ENCODE measurements at places on chromosomes 13 and 19.

DNA sequence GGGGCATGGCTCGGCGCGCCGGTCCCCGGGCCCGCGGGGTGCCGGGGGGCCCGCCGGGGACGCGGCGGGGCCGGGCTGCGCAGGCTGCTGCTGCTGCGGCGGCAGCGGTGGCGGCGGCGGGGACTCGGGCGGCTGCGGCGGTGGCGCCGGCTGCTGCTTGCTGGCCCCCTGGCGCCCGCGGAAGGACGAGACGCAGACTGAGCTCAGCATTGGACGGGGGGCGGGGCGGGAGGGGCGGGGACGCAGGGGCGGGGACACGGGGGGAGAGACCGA, 368 bp downstream of the KCNC3 start:
- no peak for DNase-seq

DNA sequence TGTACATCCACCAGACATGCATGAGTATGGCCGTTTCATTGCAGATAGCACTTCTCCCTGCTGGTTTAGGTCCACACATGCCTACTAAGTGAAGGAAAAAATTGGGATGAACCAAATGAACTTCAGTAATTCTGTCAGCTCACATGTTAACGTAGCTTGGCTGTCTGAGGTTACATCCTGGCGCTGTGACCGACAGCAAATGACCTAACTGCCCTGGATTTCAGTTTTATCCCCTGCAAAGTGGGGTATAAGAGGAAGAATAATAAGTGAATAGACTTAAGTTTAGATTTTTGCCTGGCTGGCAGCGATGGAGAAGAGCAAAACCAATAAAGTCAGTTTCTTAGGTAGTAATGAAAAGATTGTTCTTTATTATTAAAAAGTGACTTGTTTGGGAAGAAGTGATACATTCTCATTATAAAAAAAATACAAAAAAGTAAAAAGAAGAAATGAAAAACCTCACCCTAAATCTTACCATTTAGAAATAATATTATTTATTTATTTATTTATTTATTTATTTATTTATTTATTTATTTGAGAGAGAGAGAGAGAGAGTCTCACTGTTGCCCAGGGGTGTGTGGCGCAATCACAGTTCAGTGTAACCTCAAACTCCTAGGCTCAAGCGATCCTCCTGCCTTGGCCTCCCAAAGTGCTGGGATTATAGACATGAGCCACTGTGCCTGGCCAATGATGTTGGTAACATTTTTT, 4.2 kb upstream of the RNF113B start:
- no peak for DNase-seq

DNA sequence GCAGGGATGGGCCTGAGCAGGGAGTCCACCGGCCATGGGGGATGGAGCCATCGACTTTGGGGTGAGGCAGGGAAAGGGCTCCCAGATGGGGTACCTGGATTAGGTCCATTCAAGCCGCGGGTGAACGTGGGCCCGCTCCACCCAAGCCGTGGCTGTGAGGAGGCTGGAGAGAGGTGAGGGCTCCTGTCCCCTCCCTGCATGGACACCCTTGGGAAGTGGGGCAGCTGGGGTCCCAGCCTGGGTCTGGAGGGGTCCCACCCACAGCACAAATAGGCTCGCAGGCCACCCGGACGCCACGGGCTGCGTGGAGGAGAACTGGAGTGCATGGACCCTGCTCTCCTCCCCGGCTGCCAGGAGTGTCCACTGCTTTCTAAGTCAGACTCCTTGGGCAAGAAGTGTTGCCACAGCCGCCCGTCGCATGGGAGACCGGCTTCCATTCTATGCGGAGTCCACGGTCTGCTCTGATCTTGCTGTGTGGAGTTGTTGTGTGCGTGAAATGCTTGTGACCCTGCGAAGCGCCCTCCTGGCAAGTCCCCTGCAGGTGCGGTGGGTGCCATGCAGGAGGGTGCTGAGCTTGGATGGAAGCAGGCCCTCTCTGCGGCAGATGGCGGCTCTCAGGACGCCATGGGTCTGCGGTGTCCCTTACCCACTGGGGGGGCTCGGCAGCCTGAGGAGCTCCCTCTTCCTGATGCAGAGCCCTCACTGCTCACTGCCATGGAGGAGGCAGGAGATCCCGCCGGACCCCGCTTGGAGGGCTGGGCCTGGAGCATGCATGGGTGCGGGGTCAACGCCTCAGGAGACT, 2.0 kb downstream of the DAZAP1 start:
- no peak for DNase-seq

GRCh38 chr19:30546332-30546731, 174.1 kb downstream of the ZNF536 start:
- no peak for DNase-seq

DNA sequence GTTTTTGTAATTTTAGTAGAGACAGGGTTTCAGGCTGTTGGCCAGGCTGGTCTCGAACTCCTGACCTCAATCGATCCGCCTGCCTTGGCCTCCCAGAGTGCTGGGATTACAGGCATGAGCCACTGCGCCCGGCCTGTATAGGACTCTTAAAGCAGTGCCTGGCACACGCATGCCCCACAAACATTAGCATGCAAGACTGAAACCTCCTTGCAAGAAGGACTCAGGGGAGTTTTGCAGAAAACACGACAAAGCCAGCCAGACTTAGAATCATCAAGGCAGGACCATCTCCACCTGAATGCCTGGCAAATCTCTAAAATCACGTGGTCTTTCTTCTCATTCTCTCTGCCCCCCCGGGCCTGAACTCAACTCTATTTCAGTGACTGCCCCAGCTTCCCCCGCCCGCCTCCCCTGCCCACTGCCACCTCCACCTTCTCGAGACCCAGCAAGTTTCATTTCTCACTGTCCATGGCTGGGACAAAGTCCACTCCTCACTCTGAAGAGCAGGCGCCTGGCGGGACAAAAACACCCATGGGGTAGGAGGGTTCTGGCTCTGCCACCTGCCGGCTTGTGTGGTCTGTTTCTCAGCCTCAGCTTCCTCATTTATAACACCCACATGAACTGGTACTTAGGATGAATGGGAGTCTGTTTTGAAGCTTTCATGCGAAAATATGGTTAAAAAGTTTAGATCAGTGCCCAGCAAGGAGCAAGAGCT, 2.4 kb downstream of the TICAM1 start:
- DNase-seq = no peak

DNA sequence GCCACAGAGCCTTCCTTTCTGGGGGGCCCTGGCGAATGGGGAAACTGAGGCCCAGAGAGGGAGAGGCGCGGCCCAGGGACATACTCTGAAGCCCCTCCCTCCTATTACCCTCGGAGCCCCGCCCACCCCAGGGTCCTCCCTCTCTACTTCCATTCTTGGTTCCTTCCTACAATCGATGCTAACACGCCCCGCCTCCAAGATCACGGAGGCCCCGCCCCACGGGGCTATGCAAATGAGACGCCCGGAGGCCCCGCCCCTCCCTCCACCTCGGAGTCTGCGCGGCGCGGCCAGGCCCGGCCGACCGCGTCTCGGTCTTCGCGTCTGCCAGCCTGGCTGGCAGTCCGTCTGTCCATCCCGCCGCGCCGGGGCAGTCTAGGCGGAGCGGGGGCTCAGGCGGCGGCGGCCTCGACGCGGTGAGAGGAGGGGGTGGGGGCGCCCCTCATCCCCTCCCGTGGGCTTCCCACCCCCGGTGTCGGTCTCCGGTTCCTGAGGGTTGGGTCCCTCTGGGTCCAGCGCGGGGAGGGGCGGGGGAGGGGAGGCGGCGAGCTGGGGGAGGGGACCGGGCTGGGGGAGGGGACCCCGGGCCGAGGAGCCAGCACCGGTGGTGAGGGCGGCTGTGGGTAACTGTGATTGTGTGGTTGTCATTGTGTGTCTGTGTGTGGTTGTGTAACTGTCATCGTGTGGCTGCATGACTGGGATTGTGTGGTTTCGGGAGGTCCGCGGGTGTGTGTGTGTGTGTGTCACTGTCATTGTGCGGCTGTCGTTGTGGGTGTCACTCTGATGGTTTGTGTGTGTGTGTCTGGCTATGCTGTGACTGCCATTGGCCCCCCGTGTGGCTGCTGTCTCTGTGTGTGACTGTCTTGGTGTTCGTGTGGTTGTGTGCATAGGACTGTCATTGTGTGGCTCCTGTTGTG, at the start of gene PLPPR2:
Gene PLPPR2 (plus strand): TSS at position 273 of the 914 bp plus-strand sequence. CDS start 2,242 bp downstream, outside the sequence.
- peak; percentile 81 for DNase-seq

DNA sequence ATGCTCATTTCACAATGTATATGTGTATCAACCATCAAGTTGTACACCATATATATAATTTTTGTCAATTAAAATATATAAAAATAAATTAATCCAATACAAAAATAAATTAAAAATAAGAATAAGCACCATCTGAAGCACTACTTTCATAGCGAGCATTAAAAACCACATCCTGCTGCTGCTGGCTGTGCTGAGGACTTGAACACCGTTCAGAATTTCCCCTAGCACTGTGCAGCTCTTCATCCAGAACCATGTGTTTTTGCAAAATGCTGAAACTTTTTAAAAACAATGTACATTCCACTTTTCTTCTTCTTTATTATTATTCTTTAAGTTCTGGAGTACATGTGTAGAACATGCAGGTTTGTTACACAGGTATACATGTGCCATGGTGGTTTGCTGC, 40.0 kb upstream of the FOXO1 start:
- peak; percentile 1 for DNase-seq

DNA sequence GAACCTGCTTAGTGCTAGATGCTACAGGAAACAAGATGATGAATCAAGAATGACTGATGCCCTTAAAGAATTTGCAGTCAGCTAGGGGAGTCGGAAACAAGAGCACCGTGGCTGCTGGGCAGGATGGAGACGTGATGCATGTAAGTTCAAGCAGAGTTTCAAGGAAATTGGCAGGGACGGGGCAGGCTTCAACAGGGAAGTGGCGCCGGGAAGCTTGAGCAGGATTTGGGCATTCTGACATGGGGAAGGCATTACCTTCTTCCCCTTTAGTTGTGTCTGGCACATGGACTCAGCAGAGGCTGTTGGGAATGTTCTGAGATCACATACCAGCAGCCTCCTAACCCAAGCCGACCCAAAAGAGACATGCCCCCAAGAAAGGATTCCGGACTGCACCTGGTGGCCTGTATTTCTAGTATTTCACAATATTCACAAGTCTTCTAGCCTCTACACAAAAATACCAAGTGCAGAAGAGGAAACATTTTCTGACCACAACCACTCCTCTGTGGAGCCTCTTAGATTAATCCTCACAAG, 138.2 kb downstream of the CRYL1 start:
- DNase-seq = no peak
